ENCODE measurements at places on chromosomes 7 and 10.

- DNase-seq, result no peak
Measured at GRCh38 chr10:92177546-92177945, 113.3 kb downstream of the CPEB3 start.

DNA sequence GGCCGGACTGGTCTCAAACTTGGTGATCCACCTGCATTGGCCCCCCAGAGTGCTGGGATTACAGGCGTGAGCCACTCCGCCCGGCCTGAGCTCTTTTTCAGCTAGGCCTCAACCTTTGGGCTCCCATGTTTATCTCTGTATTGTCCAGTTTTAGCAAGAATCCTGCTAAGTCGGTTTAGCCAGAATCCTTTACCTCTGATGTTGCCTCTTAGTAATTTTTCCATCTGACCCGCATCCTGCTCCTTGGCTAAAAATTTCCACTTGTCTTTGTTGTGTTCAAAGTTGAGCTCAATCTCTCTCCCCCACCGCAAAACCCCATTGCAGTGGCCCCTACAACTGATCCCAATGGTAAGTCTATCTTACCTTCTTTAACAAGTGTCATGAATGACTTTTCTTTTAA lies 20.7 kb upstream of the ST7 start:
- DNase-seq, result peak; percentile 69

- DNase-seq, result no peak
Measured at GRCh38 chr7:34043461-34044305, 138.3 kb downstream of the BMPER start.

- no peak for DNase-seq
Measured at GRCh38 chr10:117546020-117546580, 3.6 kb downstream of the EMX2 start.

DNA sequence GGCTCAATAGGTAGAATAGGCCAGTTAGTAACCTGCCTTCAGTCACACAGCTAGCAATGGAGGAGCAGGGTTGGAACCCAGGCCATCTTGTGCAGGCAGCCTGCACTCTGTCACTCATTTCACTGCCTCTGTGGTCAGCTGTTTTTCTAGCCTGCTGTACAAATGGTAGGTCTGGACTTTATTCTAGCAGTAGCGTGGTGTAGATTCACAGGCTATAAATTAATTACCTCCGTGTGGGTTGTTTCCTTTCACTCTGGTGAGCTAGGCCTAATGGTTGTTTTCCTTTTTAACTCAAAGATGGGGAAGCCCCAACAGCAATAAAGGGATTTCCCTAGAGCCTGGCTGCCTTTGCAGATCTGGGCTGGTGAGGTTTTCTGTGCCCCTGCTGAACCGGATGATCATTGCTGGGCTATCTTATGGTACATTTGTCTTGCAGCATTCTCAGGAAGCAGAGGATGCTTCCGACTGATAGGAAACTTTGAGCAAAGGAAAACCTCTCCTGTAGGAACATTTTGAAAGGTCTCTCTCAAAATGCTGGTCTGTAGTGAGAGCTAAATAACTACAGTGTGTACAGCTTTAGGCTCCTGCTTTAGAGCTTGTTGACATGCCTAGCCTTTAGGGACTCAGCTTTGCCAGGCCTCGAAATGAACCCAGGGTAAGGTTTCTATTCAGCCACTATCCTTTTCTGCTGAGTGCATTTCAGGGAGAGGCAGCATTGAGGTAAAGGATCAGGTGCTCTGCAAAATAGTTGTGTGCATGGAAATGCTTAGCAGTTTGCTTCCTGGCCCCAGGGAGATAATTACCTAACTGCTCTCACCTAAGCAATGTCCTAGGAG lies 157.4 kb downstream of the ST7 start:
- DNase-seq, result no peak

GRCh38 chr10:71188201-71188600 lies 24.2 kb upstream of the UNC5B start:
- DNase-seq, result no peak

Data from trophoblast cell (in vitro differentiated cells and primary cell).